Epithelial cell of proximal tubule (primary cell): ENCODE measurements at places on chromosomes 3 and 15. TPM values are rescaled to one million over a fixed set of nuclear protein-coding genes. Genes with fewer than 3 reads are reported as not detected.

GRCh38 chr15:87490666-87491065, 765.9 kb downstream of the NTRK3 start:
- DNase-seq: no peak

DNA sequence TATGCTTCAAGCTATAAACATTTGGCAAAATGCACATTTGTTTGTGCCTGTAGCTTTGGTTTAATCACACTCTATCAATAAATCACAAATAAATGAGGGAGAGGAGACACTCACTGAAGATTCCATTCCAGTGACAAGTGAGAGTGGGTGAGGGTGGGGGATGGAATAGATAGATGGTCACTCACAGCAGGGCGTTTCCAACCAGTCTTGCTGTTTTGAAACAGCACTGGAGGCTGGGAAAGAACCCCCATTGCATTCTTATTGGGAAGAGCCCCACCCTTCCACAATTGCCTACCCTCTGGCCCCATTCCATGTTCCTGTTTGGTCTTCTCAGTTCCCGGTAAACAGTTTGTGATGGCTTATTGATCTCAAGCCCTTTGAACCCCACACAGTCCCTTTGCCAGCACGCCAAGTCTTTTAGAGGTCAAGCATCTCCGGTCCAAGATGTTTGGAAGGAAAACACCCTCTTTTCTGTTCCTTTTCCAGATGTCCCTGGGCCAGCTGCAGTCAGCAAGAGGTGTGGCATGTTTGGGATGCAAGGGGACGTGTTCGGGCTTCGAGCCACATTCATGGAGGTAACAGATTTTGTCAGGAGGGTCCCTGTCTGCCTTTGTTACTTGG, 30.7 kb downstream of the LMCD1 start:
- no peak for DNase-seq

DNA sequence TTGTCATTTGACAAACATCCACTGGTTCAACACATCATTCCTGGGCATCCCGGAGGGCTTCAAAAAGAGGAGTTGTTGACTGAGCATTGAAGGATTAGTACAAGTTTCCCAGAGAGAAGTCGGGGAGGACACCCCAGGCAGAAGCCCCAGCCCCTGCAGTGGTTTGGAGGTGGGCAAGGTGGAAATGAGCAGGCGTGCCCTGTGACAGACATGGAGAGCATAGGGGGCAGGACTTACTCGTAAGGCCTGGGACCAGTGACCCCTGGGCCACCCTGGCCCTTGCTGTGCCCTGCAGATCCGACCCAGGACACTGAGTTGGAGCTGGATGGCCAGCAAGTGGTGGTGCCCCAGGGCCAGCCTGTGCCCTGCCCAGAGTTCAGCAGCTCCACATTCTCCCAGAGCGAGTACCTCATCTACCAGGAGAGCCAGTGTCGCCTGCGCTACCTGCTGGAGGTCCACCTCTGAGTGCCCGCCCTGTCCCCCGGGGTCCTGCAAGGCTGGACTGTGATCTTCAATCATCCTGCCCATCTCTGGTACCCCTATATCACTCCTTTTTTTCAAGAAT, 5.9 kb downstream of the PARP3 start:
- DNase-seq: no peak

DNA sequence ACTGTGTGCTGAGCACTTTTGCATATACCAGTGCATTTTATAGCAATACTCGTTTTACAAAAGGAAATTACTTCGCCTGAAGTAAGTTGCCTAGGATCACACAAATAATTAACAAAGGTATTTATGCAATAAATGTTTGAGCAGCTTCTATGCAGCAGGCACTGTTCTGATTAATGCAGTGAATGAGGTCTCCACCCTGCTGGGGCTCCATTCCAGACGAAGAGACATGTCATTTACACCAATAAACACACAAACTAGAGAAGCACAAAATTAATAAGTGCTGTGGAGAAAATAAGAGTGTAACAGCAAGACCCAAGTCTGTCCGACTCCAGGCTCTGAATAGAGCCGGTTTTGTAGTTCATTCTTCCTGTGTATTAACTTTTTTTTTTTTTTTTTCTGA, 17.5 kb downstream of the NOX5 start:
- no peak for DNase-seq

DNA sequence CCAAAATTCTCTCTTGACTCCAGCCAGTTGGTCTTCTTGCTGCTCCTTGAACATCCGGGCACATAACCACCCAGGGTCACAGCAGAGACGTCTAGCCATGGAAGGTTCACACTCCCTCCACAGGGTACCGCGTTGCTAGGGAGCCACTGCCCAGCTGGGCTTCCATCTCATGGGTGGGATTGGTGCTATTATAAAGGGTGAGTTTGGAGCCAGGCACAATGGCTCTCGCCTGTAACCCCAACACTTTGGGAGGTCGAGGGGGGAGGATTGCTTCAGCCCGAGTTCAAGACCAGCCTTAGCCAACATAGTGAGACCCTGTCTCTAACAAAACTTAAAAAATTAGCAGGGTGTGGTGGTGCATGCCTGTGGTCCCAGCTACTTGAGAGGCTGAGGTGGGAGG, 17.5 kb upstream of the SKOR1 start:
- DNase-seq: no peak

Gene MBD4
- 25.2 and 25.7 TPM in 2 replicates for total RNA-seq
